Erythroblast (primary cell): ENCODE measurements at places on chromosomes 3 and 15.

GRCh38 chr15:41954036-41954435 lies 18.3 kb downstream of the EHD4 start:
- no peak for DNase-seq

DNA sequence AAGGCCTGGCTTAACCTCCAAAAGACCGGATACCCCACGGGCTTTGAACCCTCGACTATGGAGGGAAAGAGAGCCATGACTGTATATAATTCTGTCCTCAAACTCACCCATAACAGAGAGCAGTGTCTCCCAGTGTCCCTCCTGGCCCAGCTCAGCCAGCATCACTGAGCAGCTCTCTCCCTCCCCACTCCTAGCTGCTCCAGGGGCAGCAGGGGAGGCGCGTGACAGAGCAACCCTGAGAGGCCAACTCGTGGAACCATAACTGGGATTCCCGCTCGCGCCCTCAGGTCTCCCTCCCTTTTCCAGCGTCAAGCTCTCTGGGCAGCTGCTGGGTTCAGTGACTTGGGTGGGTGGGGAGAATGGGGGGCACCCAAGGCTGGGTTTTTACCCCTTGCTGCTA lies 561 bp upstream of the CPLX3 start:
- DNase-seq: no peak

- no peak for DNase-seq
Measured at GRCh38 chr15:70902107-70902506, 9.5 kb downstream of the LRRC49 start.

DNA sequence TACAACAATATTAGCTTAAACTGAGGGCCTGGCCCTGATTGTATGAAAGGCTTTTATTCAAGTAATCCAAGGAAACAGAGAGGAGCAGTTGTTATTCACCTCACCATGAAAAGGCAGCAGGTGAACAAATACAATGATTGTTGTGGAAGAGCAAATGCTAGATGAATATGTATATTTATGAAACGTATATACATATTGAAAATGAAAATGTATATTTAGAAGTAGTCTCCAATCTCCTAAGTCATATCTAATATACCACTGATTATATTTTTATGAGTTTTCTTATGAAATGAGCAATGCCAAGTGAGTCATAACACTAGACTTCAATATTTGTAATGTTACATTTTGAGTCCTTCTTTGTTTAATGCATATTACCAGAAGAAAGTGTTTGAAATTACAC lies 116.2 kb upstream of the KCNMB2 start:
- no peak for DNase-seq

DNA sequence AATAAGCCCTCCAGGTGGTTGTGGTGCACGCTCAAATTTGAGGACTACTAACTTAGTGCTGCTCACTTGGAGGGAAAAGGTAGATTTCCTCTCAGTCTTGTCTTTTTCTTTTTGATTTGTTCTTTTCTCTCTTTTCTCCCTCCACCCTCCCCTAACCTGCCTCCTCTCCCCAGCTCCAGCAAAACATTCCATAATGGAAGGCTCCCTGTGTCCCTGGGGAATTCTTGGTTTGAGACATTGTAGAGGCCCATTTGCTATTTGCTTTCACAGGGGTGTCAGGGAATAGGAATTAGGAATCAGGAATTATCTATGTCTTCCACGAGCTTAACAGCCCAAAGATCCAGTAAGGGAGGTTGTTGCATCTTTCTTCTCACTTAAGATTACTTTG lies 136.8 kb upstream of the UMPS start:
- no peak for DNase-seq

DNA sequence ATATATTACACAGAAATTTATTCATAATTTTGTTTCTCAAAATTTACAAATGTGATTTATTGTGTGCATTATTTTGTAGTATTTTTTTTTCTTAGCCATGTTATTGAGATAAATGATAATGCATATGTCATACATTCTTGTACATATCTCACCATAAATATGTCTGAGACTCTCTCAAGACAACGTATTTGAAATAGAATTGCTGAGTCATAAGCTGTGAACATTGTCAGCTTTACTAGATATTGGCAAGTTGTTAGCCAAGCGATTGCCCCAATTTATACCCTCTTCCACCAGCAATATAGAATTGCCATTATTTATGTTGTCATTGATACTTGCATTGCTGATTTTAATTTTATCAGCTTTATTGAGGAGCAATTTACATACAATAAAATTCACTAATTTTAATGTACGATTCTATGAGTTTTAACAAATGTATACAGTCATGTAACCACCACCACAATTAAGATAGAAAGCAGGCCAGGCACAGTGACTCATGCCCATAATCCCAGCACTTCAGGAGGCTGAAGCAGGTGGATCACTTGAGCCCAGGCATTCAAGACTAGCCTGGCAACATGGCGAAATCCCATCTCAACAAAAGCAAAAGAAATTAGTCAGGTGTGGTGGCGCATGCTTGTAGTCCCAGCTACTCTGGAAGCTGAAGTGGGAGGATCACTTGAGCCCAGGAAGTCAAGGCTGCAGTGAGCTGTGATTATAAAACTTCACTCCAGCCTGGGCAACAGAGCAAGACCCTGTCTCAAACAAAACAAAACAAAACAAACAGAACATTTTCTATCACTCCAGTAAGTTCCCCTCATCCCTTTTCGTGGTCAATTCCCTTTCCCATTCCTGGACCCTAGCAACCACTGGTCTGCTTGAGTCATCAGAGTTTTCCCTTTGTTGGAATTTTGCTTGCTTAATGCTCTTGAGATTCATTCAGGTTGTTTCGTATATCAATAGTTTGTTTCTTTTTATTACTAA lies 373.1 kb downstream of the MFSD1 start:
- no peak for DNase-seq

DNA sequence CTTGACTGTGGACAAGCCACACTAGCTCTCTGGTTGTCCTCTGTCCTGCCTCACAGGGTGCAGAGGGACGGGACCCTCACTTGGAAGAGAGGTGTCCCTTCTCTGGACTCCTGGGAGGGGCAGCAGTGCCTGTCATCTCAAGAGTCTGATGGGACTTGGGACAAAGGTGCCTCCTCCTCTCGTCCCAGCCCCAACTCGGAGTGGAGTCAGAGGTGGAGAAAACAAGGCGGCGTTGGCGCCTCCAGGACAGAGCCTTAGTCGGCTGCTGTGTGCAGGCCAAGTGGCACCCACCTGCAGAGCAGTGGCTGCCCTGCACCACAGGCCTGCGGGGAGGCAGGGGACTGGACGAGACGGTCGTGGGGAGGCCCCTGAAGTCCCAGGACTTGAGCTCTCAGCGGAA lies 9.4 kb upstream of the SEC13 start:
- no peak for DNase-seq

- no peak for DNase-seq
Measured at GRCh38 chr15:100919481-100920405, 586 bp downstream of the LRRK1 start.

GRCh38 chr3:104825116-104825515 lies 541.6 kb upstream of the ALCAM start:
- DNase-seq: no peak

- DNase-seq: no peak
Measured at GRCh38 chr3:58178528-58179234, 32.1 kb downstream of the DNASE1L3 start.

- DNase-seq: no peak
Measured at GRCh38 chr15:77898811-77899730, 178.4 kb downstream of the TBC1D2B start.

DNA sequence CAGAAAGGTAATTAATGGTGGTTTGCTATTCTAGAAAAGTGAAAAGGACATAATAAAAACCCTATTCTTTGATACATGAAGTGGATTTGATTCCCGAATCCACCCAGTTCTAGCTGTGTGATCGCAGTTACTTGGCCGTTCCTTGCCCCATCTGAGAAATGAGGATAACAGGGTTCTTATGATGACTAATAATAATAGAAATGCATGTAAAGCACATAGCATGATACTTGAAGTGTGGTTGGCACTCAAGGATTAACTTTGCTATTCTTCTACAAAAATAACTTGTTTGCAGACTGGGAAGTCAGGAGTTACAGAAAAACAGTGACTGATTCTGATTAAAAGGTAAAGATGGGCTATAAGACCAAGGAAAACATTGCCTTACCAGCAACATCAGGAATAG lies 26.8 kb downstream of the PARL start:
- no peak for DNase-seq

GRCh38 chr3:22239011-22239410 lies 488.0 kb upstream of the ZNF385D start:
- no peak for DNase-seq

DNA sequence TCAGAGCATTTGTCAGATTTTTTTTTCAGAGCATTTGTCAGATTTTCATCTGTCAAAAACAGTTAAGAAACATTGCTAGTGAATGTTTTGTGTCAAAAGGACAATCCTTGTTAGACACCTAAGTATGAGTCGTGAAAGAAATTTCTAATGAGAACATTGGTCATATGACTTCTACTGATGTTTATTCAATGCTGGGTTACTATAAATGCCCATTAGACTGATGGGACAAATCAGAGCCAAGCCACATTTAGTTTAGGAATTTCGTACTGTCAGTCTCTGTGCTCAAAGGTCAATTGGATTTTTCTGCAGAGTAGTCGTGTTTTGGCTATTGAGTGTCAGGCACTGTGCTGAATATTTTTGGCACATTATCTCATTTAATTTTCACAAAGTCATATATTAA lies 31.6 kb downstream of the TSC22D2 start:
- no peak for DNase-seq

GRCh38 chr15:62444104-62445022 lies 279.3 kb upstream of the C2CD4B start:
- no peak for DNase-seq

DNA sequence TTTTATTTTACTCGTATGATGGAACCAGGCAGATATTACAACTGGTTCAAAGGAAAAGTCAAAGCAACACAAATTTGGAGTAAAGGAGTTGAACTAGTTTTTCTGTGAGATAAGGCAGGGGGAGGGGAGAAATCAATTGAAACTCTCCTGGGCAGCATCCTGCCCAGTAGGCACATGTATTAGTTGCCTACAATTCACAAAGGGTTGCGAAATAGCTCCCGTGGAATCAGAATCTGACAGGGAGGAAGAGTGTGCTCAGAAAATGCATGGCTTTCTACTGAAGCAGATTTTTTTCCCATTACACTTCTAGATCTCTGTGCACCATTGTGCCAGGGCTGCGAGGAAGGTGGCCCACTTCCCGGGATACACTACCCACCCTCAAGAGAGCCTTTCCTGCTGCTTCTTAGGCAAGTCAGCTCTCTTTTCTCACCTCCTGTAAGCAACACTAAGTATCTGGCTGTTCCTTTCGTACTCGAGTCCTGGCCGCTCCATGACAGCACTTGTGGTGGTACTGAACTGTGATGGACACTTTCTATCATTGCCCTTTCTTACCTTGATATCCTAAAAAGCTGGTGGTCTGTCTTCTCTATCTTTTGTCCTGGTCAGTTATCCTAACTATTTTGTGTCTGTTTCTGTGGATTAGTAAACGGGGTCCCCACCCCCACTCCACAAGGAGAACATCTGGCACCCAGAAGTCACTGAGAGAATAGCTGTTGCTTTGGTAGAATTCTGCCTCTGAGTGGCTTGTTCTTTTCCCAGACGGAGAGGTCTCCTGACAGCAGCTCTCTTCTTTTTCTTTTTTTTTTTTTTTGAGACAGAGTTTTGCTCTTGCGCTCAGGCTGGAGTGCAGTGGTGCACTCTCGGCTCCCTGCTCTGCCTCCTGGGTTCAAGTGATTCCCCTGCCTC lies 74.8 kb downstream of the RPL39L start:
- DNase-seq: no peak

- DNase-seq: no peak
Measured at GRCh38 chr3:39325236-39325635, 4.3 kb upstream of the CCR8 start.

- no peak for DNase-seq
Measured at GRCh38 chr3:51860703-51861665, at the start of gene IQCF2. Gene IQCF2, plus strand, starts transcription at chr3:51861615. Its CDS starts 52 bp downstream, at chr3:51861667.

DNA sequence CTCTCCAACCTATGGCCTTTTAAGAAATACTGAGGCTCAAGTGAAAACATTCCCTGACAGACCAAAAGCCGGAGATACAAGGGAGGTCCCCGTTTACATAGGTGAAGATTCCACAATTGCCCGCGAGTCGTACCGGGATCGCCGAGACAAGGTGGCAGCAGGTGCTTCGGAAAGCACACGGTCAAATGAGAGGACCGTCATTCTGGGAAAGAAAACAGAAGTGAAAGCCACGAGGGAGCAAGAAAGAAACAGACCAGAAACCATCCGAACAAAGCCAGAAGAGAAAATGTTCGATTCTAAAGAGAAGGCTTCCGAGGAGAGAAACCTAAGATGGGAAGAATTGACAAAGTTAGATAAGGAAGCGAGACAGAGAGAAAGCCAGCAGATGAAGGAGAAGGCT lies 24.8 kb downstream of the SYNM start:
- no peak for DNase-seq

DNA sequence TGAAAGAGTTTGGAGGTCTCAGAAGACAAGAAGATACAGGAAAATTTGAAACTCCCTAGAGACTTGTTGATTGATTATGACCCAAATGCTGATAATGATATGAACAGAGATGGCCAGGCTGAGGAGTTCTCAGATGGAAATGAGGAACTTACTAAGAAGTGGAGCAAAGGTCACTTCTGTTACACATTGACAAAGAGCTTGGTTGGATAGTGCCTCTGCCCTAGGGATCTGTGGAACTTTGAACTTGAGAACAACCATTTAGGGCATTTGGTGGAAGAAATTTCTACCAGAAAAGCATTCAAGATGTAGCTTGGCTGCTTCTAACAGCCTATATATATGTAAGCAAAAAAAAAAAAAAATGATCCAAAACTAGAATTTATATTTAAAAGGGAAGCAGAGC lies 48.9 kb upstream of the NAALADL2 start:
- no peak for DNase-seq

- peak; percentile 82 for DNase-seq
Measured at GRCh38 chr3:196287090-196287439, 461 bp downstream of the PCYT1A start.

DNA sequence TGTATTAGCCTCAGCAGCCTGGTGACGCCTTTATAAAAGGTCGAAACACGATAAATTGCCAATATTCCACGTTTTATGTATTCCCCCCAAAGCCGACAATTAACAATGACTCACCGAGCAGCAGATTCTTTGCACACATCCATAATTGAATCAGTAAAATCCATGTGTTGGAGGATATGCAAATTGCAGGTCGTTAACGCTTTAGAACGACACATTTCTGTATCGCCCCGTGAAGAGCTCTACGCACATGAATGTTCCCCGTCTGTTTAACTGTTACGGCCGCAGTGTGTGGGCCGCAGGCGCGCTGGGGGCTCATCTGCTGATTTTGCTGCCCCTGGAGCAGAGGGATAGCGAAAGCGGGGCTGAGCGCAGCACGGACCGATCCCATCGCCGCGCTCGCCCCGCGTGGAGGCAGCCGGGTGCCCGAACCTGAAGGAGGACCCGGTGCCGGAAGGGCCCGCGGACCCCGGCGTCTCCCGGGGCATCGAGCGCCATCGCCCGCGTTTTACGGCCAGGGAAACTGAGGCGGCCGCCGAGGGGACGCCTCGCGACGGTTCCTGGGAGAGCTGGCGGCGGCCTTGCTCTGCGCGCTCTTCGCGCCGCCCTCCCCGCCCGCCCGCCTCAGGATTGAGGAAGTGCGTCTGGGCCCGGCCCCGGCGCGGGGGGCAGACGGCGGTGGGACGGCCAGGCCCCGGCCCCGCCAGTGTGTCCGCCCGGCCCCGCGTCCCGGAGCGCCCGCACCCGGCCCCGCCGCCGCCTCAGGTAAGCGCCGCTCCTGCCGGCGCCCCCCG lies at the start of gene LRRK1:
Gene LRRK1 (plus strand): TSS at position 668 of the 791 bp plus-strand sequence. CDS start 5,276 bp downstream, outside the sequence.
- peak; percentile 8 for DNase-seq

- no peak for DNase-seq
Measured at GRCh38 chr15:58856086-58856485, 77.4 kb downstream of the SLTM start.

GRCh38 chr15:46685681-46686080 lies 1031.6 kb upstream of the SEMA6D start:
- DNase-seq: no peak
